ENCODE measurements at places on chromosomes 2 and 18.
A peak's percentile ranks its signal among the peaks of the same experiment; 100 is the strongest.

GRCh38 chr2:25372405-25373268, 30.9 kb upstream of the DNMT3A start:
- DNase-seq, result no peak

GRCh38 chr18:36419188-36419899, 121.8 kb downstream of the FHOD3 start:
- peak; percentile 30 for DNase-seq

GRCh38 chr2:203341741-203342310, 13.6 kb downstream of the ABI2 start:
- DNase-seq, result no peak

GRCh38 chr2:120702801-120703200, 32.9 kb upstream of the GLI2 start:
- DNase-seq, result no peak

DNA sequence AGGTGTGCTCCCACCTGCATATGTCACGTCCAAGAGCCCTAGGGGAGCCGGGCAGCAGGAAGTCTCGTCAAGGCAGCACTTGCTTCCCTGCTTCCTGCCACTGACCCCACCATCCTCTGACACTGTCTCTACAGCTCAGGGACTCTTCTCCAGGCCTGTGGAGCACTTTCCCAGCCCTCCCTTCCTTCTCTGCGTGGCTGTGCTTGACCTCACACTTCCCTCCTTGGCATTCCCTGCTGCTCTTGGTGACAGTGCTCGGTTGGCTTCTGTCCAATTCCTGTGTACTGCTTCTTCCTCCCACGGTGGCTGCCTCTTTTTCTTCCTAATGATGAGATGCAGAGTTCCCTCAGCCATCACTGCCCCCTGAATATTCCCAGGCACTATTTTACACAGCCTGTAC, 2.8 kb downstream of the CIDEA start:
- no peak for DNase-seq

- DNase-seq, result no peak
Measured at GRCh38 chr2:129884221-129884786, 95.2 kb upstream of the RAB6C start.

DNA sequence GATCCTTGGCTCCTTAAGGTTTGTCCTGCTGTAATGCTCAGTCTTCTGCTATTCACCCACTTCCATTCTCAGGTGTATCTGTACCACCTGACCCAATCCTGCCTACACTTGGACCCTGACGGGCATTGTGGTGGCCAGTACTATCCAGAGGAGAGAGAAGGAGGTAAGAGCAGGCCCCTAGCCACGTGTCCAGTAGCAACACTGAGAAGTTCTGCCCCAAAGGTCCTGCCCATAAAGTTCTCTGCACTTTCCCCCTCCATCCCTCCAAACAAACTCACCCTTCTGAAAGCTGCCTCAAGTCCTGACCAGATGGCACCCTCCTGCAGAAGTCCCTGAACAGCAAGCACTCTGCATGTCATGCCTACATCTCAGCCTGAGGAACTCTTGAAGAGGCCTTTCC, 18.3 kb downstream of the TTC32 start:
- no peak for DNase-seq

DNA sequence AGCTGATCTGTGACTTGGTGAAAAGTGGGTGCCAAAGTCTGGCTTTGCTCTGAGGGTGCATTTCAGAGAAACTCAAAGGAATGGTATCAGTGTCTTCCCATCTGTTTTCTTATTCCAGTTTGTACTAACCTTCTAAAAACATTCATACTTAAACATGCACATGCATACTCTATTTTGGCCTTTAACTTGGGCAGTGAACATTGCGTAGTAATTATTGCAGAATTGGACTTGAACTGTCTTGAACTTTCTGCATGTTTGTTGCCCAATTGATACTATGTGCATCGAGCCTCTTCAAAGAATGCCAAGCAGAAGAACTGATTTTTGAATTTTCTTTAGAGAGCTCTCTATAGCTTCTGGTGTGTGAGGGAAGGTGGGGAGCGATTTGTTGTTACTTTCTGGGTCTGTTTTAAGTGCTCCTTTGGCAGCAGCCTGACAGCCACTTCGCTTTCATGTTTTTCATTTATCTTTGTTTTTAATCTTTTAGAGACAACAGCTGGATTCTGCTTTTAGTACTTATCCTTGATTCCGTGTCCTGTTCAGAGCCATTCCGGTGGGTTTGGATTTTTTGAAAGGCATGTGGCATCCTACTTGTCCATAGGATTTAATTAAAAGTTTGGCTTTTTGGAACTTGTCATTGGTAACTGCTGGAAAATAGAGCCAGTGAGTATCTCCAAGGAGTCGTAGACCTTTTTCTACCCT, 159.2 kb downstream of the RAPGEF4 start:
- DNase-seq, result no peak

DNA sequence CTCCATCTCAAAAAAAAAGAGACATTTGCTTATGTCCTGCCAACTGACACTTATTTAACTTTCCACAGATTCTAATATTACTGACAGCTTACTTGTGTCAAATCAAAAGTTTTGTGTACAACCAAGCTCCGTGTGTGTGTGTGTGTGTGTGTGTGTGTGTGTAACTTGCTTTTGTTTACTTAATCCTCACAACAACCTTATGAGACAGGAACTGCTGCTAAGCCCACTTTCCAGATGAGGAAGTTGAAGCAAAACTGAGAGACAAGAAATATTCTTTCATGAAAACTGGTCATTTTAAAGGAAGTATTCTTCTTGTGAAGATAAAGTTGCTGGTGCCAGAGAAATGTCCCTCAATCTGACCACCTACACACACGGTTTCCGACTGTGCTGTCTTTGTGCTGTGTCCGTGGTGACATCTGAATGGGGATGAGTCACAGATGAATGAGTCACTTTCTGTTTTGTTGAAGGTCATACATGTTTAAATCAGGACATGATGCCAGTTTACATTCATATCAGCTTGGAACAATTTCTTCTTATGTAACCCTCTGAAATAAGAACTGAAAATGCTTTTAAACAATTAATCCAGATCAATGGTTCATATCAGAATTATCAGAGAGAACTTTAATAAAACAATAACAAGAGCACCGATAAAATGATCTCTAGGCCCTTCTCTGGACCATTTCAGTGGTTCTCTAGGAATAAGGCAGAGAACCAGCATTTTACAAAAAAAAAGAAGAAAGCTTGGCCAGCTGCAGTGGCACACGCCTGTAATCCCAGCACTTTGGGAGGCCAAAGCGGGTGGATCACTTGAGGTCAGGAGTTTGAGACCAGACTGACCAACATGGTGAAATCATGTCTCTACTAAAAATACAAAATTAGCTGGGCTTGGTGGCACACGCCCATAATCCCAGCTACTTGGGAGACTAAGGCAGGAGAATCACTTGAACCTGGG, 95.5 kb downstream of the THNSL2 start:
- no peak for DNase-seq

GRCh38 chr2:179106676-179107428, 56.9 kb upstream of the CCDC141 start:
- DNase-seq, result peak; percentile 61

DNA sequence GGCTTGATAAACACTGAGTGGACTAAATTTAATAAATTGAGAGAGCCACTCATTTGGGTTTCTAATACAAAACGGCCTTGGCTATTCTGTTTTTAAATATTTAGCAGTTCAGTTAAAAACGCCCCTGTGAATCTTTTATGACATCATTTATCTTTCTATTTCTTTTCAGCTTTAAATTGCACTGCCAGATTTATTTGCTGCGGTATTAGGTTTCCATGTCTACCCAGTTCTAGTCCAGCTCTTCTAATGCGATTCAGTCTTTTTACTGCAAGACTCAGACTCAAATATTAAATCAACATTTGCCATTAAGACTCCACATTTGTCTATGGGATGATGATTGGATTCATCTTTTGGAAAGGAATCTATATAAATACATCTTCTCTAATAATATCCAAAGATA, 2174.3 kb upstream of the PIK3C3 start:
- no peak for DNase-seq

GRCh38 chr2:47054036-47054555, 101.0 kb downstream of the STPG4 start:
- DNase-seq, result no peak

DNA sequence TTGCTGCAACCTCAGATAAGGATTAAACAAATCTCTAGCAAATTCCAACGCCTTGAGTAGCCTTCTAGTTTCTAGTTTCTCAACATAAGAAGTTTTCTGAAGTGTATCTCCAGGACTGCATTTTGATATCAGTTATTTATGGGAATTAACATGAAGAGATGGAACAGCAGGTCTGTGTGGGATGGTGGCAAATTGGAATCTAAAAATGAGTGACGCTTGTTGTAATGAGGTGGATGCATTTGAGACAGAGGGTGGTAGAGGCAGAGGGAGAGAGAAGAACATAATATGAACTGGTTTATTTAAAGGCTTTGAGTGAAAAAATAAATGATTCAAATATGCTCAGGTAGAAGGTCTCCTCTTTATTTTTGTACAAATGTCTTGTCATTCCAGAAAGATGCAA, 446.8 kb upstream of the GCFC2 start:
- DNase-seq, result no peak
